ENCODE measurements at places on chromosomes 3 and 15. TPM values are rescaled to one million over a fixed set of nuclear protein-coding genes. Genes with fewer than 3 reads are reported as not detected.
A peak's percentile ranks its signal among the peaks of the same experiment; 100 is the strongest.

DLL4 gene
- total RNA-seq: under 0.01 TPM

DPPA2 gene
- total RNA-seq: under 0.01 TPM

PAK6 gene
- 1.3 TPM for total RNA-seq

PRSS50 gene
- under 0.01 TPM for total RNA-seq

GOLGA8G gene
- total RNA-seq: not detected

NECTIN3 gene
- under 0.01 TPM for total RNA-seq

DNAJA4 gene
- 6.7 TPM for total RNA-seq

POMGNT2 gene
- 14.0 TPM for total RNA-seq

MYZAP gene
- 0.27 TPM for total RNA-seq

PCSK6 gene
- 0.54 TPM for total RNA-seq

GRCh38 chr3:31356941-31357340 lies 175.8 kb upstream of the STT3B start:
- DNase-seq: no peak

GRCh38 chr3:44803298-44803697 lies 41.7 kb downstream of the KIF15 start:
- DNase-seq: no peak

DNA sequence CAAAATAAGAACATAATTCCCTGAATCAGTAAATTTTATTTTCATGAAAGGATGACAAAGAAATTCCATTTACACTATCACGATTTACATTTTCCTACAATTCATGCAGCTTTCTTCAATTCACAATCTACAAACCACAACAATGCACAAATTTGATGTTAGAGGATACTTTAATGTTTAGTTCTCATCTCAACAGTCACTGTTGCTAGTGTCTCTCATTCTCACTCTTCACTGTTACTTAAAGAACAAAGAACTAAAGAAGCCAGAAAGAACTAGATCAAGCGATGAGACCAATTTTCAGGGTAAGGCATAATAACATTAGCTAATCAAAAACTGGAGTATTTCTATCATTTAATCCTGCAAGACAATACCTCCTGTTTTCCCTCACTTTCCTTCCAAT lies 73.5 kb downstream of the TBL1XR1 start:
- DNase-seq: no peak

- no peak for DNase-seq
Measured at GRCh38 chr3:171416061-171416460, 44.1 kb downstream of the TNIK start.

- DNase-seq: no peak
Measured at GRCh38 chr3:99319450-99319849, 318.9 kb upstream of the COL8A1 start.

- DNase-seq: no peak
Measured at GRCh38 chr3:16944356-16944755, 59.6 kb downstream of the PLCL2 start.

DNA sequence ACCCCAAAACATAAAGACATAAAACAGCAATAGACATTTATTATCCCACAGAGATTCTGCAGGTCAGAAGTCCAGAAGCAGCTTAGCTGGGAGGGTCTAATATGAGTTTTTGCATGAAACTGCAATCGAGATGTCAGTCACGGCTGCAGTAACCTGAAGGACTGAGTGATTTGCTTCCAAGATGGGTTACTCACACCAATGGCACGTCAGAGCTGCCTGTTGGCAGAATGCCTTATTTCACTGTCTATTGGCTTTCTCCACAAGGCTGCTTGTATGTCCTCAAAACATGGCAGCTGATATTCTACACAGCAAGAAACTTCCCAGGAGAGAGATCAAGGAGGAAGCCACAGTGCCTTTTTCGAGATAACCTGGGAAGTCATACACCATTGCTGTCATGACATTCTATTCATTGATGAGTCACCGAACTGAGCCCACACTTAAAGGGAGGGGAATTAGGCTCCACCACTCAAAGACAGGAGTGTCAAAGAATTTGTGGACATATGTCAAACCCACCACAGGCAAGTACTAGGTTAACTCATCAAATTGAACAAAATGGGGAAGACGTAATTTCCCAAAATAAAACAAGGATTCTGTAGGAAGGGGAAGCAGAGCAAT lies 122.2 kb downstream of the SYNPR start:
- no peak for DNase-seq

GRCh38 chr15:27707257-27707656 lies 391.9 kb downstream of the OCA2 start:
- no peak for DNase-seq

DNA sequence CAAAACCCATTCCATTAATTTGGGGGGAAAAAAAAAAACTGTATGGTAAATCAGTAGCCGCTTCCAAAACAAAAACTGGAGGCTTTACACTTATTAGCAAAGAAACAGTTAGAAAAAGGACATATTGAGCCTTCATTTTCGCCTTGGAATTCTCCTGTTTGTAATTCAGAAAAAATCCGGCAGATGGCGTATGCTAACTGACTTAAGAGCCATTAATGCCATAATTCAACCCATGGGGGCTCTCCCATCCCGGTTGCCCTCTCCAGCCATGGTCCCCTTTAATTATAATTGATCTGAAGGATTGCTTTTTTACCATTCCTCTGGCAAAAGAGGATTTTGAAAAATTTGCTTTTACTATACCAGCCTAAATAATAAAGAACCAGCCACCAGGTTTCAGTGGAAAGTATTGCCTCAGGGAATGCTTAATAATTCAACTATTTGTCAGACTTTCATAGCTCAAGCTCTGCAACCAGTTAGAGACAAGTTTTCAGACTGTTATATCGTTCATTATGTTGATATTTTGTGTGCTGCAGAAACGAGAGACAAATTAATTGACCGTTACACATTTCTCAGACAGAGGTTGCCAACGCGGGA lies 9.4 kb upstream of the RPL24 start:
- peak; percentile 83 for DNase-seq

GRCh38 chr3:149767720-149768119 lies 15.4 kb upstream of the COMMD2 start:
- DNase-seq: no peak

GRCh38 chr3:150760431-150761200 lies 2.4 kb downstream of the SIAH2 start:
- peak; percentile 35 for DNase-seq

DNA sequence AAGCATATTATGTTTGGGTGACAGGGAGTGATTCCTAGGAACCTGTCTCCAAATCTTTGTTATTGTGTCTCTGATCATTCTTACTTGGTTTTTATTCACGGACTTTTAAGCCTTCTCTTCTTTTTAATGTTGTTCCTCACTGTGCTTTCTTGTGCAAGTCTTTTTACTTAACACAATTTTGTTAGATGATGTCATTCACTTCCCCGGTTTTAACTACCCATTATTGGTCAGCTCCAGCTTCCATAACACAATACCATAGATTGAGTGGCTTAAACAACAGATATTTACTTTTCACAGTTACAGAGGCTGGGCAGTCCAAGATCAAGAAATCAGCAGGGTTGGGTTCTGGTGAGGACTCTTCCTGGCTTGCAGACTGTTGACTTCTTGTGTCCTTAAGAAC lies 436.3 kb upstream of the CBLB start:
- DNase-seq: no peak

- DNase-seq: peak; percentile 45
Measured at GRCh38 chr3:23888617-23889228, 28.1 kb downstream of the NKIRAS1 start.

DNA sequence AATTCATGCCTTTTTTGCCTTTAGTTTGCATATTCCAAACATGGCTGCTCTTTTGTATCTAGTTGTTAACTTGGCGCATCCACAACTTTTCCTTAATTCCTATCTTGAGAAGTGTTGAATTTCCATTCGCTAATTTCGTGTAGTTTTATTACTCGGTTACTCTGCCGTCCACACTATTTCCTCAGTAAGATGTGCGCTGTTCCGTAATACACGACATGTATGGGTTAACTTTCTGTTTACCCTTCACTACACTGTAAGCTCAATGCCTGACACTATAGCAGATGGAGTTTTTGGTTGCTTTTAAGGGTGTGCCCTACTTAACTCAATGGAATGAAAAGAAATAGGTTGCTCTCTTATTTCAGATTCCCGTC lies 724 bp downstream of the RPSA start:
- no peak for DNase-seq

GRCh38 chr3:181915551-181915950 lies 203.8 kb downstream of the SOX2 start:
- DNase-seq: no peak

GRCh38 chr15:52069559-52069958 lies 43.0 kb downstream of the BCL2L10 start:
- no peak for DNase-seq

- DNase-seq: no peak
Measured at GRCh38 chr3:154178172-154178571, 57.0 kb downstream of the ARHGEF26 start.

DNA sequence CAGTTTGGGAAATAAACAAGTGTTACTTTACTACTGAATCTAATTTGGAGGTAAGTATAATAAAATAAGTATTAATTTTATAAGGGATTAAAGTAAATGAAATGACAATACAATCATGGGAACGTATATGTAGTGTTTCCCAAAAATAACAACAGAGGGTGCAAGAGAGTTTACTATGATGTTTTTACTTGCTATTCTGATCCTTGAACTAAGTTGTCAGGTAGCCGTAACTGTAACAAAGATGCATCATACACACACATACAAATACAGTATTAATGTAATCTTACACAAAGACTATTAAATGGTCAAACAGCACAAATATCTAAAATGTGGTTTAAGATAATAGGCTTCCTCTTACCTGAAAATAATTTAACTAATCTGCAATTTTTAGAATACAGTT lies 311.4 kb downstream of the TBC1D5 start:
- peak; percentile 36 for DNase-seq
